ENCODE measurements at places on chromosomes 16 and 17.

DNA sequence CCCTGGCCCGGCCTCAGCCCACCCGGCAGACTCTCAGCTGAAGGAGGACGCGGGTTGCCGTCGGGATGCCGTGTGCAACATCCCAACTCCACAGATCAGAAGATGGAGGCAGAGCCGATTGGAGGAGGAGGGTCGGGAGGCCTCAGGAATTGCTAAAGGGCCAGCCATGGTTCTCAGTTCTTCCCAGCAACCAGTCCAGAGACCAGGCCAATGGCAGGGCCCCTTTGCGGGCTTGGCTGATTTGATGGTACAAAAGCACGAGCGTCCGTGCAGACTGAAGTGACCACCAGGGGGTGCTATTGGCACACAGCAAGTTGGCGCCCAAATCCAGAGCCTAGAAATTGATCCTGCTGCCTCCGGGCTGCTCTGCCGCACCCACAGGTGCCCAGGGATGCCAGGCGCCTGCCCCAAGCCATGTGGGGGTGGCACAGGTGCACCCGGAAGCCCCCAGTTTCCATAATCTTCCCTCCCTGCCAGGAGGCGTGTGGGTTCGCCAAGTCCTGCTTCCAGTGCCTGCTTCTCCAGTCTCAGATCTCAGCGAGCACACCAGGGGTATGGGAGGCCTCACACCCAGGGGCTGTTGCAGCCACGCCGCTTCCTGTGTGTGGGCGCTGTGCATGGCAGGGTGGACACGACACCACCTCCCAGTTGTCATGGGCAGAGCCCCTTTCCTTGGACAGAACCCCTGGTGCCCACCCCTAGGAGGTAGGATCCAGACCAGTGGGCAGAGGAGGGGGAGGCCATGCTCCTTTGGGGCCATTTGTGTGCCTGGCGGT, 7.1 kb upstream of the TEX19 start:
- DNase-seq = peak; percentile 83

DNA sequence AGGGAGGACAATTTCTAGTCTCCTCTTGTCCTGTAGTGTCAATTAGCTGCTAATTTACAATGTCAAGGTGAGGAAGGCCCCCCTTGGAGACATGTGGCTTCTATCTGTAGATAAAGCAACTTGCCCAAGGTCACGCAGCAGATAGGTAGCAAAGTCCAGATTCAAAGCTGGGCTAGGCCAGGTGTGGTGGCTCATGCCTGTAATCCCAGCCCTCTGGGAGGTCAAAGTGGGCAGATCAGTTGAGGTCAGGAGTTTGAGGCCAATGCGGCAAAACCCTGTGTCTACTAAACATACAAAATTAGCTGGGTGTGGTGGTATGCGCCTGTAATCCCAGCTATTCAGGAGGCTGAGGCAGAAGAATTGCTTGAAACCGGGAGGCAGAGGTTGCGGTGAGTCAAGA, 11.1 kb downstream of the TRPV3 start:
- DNase-seq = no peak

DNA sequence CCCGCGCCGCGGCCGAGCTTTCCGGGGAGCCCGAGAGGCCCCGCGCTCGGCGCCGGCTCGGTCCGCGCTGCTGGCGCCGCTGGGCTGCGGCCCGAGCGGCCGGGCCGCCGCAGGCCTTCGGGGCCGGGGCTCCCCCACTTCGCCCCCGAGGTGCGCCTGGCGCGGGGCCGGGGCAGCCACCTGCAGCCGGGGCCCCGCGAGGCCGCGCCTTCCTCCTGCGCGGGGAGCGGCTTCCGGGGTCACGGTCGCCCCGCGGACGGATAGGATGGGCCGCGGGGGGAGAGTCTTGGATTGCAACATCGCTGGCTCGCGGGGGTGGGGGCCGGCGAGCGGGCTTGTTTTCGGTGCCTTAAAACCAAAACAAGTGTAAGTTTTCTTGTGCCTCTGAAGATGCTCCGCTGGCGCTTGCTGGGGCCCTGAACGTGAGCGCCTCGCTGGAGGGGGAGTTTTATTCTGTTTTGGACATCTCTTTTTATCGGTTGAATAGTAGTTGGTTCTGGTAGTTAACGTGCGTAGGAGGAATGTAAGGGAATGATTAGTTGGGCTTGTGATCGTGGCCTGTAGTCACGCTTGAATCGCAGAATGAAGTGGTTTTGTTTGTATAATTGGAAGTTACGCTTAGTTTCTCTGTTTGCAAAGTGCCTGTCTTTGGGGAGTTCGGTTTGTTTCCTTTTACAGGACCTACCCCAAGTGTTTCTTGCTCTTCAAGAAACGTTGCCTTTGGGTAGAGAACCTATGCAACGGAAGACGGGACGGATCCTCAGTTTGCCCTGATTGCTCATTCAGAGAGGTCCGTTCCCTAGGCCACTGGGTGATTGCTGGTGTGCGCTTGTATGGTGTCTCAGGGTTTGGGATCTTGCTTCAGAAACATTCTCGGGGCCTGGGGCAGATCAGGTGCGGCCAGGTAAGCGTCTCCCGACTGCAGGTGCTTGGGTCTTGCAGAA, 724 bp downstream of the UBE2I start:
- DNase-seq = peak; percentile 37

- DNase-seq = no peak
Measured at GRCh38 chr17:2172999-2173398, 118.1 kb downstream of the HIC1 start.

DNA sequence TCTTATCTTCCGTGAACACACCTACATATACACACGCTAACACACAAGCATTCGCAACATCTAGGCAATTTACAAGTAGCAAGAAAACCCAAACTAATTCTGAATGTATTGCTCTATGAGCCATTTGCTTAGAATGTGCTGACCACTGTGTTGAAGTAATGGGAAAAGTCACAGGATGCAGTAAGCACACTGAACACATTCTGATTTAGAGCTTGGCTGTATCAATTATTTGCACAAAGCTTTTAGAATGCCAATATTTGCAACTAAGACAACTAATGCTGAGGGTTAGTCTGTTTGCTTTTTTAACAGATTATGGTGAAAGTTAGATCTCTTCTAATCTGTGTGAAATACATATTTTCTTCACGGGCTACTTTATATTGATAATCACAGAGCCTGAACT, 179.8 kb upstream of the ELAC2 start:
- no peak for DNase-seq

DNA sequence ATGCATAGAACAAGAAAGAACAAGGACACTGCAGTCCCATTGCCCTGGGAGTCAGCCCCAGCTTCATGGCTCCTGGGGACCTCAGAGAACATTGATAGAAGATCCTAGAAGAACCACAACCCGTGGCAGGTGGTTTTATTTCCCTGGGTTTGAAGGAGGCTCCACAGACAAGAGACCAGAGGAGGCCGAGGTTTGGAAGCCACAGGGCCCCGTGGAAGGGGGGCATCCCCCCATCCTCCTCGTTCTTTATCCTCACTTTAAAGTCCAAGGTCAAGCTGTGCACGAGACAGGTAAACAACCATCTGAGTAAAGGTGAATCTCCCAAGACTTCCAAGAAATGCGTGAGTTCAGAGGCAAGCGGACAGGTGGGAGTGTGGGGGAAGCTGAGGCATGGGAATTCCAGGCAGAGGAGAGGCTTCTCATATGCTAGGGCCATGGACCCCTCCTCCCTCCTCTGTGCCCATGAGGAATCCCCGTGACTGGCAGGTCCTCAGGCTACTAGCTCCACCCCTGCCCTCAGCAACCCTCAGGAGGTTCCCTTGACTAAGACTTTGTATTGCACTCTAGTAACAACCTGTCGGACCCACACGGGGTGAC, 849 bp upstream of the SULT1A1 start:
- DNase-seq = no peak

DNA sequence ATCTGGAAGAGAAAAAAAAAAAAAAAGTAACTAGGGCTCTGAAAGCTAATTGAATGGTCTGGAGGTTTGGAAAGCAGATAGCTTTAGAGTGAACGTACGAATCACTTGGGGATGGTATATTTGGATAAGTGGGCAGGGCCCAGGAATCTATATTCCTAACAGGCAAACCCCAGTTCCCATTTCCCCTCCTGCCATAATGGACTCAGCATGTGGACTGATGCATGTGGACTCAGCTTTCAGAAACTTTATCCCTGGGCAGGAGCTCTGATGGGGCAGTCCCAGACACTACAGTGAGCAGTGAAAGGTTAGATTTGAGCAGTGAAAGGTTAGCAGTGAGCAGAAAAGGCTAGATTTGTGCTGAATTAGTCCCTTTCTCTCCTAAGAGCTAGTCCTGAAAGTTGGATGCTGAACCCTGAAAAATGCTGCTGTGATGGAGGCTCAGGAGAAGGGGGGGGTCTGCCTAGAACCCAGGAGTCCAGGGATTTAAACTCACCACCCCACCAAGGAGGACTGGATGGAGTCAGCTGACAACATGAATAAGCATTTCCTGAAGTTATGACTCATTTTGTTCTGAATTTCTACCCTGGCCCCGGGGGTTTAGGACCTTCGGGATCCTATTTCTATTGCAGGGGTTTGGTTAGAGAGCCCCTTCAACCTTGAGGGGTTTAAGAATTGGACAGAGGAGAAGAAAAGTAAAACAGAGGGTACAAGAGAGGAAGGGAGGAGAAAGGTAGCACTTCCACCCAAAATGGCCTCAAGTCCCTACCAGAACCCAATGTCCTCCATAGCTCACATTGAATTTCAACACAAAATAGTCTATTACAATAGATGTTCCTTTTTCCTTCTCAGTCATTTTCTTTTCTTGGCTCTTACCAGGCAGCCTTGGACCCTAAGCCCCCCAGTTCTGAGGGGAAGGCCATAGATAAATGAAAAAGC, 10.3 kb upstream of the FZD2 start:
- no peak for DNase-seq

GRCh38 chr16:78444-79150, 572 bp downstream of the MPG start:
- no peak for DNase-seq

DNA sequence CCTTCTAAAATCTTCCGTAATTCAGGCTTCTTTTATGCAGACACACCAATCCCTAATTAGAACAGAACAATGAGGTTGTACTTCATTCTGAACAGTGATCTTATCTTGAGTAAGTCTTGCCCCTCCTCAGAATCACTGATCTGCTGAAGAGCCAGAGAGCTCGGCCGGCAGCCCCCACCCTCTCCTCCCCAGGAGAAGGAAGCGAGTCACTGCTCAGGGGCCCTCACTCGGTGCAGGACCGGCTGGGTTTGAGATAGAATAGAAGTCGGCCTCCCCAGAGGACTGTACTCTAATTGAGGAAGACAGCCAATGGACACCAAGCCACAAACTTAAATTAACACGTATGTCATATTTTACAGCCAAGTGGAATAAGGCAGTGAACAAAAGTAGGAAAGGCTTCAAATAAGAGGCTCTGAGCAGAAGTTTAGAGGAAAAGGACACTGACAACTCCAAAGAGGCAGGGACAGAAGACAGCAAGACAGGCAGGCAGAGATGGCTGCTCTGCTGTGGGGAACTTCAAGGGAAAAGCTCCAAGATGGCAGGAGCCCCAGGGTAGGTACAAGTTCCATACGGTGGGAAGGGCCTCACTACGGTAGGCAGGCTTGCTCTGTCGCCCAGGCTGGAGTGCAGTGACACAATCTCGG, 18.6 kb downstream of the CREBBP start:
- no peak for DNase-seq

DNA sequence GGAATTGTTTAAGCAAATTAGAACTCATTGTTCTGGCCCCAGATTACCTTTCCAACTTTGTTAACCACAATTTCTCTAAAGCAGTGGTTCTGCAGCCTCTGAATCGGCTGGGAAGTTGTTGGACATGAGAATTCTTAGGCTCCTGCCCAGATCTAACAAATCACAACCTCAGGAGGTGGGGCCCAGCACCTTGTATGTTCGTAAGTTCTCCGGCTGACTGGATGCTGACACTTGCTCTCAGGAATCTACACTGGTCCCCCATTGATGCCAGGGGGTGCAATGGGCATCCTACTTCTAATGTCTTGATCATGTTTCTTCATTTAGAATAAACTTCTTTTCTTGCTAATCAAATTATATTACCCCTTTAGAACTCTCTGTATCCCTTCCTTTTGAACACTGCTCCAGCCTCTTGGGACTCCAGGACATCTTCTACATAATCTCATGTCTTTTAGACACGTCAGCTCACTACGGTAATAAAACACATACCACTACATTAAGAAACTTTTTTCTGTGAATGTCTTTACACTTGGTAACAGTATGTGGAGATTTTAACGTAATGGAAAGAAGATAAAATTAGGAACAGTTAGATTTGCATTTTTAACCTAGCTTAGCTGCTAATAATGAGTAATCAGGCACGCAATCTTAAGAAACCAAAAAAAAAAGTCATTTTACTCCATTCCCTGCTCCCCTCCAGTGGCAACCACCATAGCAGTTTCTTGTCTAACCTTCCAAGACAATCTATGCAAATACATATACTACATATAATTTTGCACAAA, 143.2 kb downstream of the ITFG1 start:
- no peak for DNase-seq

Data from activated CD4-positive, alpha-beta T cell treated with anti-CD3 and anti-CD28 coated beads, Interleukin-2, amount 50 U/mL, for 24 hours (primary cell).